ENCODE measurements at places on chromosomes 16 and 17. TPM values are rescaled to one million over a fixed set of nuclear protein-coding genes. Genes with fewer than 3 reads are reported as not detected.
A peak's percentile ranks its signal among the peaks of the same experiment; 100 is the strongest.

ALDH3A1 gene
- 0.75 TPM for polyA plus RNA-seq

MSLN gene
- polyA plus RNA-seq, result 3.7 TPM

KDM6B gene
- 3.9 TPM for polyA plus RNA-seq

- DNase-seq, result no peak
These were observed 73.3 kb upstream of the IRX6 start for GRCh38 chr16:55250701-55251100.

C1QTNF8 gene
- polyA plus RNA-seq, result not detected

SPHK1 gene
- polyA plus RNA-seq, result 1.5 TPM

GRCh38 chr17:527247-527646 lies 174.6 kb upstream of the RPH3AL start:
- no peak for DNase-seq

GRCh38 chr16:58459344-58460218 lies 40.4 kb upstream of the NDRG4 start:
- DNase-seq, result no peak

MRTFB gene
- polyA plus RNA-seq, result 5.1 TPM

GRCh38 chr16:8634991-8635736 lies 13.7 kb downstream of the METTL22 start:
- DNase-seq, result no peak

IL17C gene
- polyA plus RNA-seq, result not detected

DNA sequence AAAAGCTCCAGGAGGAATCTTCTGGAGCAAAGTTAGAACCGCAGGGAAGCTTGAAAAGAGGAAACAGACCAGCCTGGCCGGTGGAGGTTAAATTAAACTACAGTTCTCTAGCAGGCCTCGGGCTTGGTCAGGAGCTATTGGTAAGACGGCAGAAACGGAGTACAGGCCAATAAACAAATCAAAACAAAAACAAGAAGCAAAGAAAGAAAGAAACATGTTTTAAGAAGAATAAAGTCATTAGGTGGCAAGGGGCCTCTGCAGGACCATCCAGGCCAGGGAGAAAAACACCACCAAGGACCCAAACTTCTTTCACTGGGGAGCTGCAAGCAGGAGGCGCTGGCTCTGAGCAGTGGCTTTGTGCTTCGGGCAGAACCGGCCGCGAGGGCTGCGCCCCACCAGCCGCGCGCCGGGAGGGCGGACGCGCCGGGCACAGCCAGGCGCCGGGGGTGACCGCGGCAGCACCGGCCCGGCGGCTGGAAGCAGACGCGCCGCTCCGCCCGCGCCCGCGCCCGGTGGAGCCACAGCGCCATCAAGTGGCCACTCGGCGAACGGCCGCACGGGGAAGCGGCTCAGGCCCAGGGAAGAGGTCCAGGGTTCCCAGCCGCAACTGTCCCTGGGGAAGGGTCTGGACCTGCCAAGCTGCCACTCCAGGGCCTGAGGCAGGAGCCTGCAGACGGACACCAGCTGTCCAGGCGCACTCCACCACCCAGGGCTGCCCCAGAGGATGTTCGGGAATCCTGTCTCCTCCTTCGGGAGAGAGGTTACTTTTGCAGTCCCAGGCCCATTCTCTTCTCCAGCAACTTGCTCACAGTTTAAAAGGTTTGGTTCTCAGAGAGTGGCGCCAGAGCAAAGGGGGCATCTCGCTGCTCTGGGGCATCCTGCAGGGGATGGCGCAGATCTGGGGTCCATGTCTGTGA lies 419.4 kb downstream of the SOX9 start:
- peak; percentile 89 for DNase-seq

GRCh38 chr17:46809110-46809571 lies 9.4 kb downstream of the WNT3 start:
- no peak for DNase-seq

DNA sequence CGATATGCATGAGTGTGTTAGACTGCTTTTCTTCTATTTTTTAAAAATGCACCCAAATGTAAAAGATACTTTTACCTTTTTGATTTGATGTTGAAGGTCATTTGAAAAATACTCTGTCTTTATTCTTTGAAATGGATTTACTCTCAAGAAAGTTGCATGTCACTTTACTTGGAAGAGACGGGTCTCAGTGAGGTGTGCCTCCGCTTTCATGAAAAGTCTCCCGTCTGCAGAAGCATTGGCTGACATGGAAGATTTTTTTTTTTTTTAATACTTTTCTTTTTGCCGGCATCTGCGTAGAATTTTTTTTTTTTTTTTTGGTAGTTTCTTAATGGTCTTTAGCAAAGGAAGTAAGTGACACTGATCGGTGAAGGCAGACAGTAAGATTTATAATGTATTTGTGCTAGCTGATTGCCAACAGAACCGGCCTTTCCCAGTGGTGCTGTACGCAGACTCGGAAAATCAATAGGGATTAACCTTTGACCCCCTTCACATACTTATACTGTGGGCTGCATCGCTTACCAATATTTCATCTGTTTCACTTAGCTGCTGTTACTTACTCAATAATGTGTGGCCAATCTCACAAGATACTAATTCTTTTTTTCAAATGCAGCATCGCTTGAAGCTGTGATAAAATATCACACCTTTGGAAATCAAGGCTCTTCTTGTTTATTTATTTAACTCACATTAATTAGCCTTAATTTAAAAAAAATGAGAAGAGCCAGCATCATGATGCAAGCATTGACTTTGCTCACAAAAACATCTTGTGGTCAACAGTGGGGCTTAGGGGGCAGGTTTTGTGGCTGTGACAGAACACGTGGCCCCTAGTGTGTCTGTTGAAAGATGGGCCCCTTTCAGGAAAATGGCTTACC lies 383.9 kb downstream of the WWOX start:
- DNase-seq, result no peak

GRCh38 chr17:81576621-81577277 lies 24.6 kb upstream of the FAAP100 start:
- DNase-seq, result peak; percentile 40

EFCAB5 gene
- polyA plus RNA-seq, result not detected

KRTAP1-1 gene
- not detected for polyA plus RNA-seq

DNA sequence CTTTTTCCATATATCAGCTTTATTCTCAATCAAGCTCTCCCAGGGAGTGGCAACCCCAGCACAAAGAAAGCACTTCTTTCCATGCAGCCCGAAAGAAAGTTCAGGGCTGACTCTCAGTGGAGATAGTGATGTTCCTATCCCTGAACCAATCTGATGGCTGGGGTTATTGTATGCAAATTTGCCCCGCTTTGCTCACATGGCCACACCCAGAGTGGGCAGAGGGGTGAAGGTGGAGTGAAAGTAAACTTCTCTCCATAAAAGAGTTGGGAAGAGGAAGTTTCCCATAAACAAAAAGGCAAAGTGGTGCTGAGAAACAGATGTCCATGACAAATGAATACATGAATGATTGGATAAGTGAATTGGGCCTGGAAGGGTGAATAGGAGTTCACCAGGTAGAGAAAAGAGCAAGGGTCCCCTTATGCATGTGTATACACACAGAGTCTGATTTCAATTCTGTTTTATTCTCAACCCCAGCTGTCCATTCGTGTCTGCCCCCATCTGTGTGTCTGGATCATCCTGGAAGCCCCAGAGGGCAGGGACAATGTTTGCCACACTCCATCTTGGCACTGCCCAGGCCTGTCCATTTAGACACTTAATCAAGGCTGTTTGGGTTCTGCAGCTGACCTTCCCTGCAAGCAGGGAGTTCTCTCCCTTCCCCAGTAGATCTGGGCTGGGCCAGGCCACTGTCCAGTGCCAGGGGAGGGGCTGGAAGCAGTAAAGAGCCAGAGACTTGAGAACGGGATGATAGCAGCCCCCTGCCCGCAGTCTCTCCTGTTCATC lies 14.1 kb upstream of the NGFR start:
- DNase-seq, result no peak

KRT38 gene
- not detected for polyA plus RNA-seq

- DNase-seq, result no peak
These were observed 11.5 kb upstream of the UMOD start for GRCh38 chr16:20364051-20364450.

GRCh38 chr17:36504156-36504545 lies 17.7 kb downstream of the ZNHIT3 start:
- DNase-seq, result no peak

GRCh38 chr17:29613352-29613837 lies 9.3 kb downstream of the CORO6 start:
- peak; percentile 97 for DNase-seq

- DNase-seq, result no peak
These were observed 511.3 kb upstream of the HSBP1 start for GRCh38 chr16:83296505-83296904.

- DNase-seq, result no peak
These were observed 24.1 kb upstream of the CIITA start for GRCh38 chr16:10852948-10853347.

DNA sequence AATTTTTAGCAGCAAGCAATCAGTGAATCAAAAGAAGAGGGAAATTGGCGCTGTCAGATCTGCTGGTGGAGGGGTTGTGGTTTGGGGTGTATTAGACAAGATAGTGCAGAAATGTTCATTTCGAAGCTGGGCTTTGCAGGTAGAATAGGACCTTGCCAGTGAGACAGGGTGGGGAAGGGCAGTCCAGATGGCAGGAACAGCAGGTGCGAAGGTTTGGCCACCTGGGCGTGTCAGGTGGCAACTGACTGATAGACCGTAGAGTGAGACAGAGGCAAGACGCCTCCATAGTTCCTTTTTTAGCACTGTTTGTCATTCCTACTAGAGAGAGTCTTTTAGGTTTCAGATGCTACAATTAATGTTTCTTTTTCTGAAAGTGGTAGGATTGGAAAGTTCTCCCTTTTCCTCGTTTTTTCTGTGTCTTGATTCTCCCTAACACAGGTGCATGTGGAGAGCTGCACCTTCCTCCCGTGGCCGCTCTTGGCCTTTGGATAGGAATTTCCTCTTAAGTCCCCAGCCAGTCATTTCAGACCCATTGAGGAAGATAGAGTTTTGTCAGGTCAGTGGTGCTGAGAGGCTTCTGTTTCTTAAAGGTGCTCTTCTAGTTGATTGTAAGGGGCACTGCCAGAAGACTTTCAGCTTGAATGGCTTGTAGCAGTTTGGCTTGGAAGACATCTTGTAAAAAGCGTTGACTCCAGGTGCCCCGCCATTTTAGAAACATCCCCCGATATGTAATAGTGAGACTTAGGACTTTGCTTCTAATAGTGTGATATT lies 315.6 kb downstream of the SNX29 start:
- no peak for DNase-seq

ATP2A3 gene
- 9.4 TPM for polyA plus RNA-seq

GRCh38 chr17:32660496-32660985 lies 173.7 kb downstream of the CDK5R1 start:
- DNase-seq, result no peak

KCNH4 gene
- not detected for polyA plus RNA-seq

NPIPB8 gene
- polyA plus RNA-seq, result not detected

- no peak for DNase-seq
These were observed 15.6 kb downstream of the TMEM100 start for GRCh38 chr17:55706808-55707773.

PLEKHH3 gene
- polyA plus RNA-seq, result 23.2 TPM

MGAT5B gene
- 0.56 TPM for polyA plus RNA-seq

DNA sequence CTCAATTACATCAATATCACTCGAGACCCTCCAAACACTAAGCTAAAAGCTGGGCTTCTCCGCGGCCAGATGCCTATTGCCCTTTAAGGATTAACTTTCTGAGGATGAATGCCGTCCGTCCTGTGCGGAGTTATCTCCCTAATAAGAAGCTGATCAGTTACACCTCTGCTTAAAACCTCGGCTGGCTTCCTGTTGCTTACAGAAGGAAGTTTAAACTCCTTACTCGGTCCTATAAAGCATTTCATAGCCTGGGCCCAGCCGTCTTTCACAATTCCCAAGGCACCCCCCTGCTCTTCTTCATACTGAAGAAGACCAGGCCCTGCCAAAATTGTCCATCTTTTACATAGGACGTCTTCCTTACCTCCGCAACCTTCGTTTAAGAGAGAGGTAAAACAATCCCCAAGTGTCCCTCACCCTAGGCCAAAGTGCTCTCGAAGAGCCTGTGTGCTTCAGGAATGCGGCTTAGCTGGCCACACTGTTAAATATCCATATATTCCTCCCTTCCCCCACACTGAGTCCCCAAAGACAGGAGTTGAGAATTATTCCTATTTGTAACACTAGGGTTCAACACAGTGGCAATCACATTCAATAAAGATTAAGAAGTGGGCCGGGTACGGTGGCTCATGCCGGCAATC lies 112.6 kb upstream of the IRX5 start:
- no peak for DNase-seq

SPATA22 gene
- polyA plus RNA-seq, result not detected

TEKT5 gene
- not detected for polyA plus RNA-seq

DNA sequence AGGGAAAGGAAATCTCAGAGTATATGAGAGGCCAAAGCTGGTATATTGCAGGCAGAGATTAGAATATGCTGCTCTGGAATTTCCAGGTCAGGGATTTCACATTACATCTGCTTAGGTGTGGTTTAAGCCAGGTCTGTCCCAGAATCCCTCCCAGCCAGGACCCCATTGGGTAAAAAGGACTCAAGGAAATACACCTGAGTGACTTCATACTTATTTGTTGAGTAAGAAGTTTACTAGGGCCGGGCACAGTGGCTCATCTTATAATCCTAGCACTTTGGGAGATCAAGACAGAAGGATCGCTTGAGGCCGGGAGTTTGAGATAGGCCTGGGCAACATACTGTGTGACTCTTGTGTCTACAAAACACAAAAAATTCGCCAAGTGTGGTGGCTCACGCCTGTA lies 7.2 kb downstream of the PIPOX start:
- DNase-seq, result no peak

GRCh38 chr17:45895304-45895968 lies 1.1 kb downstream of the MAPT start:
- peak; percentile 54 for DNase-seq
